CD8-positive, alpha-beta memory T cell (primary cell): ENCODE measurements at places on chromosomes 7 and 10.

DNA sequence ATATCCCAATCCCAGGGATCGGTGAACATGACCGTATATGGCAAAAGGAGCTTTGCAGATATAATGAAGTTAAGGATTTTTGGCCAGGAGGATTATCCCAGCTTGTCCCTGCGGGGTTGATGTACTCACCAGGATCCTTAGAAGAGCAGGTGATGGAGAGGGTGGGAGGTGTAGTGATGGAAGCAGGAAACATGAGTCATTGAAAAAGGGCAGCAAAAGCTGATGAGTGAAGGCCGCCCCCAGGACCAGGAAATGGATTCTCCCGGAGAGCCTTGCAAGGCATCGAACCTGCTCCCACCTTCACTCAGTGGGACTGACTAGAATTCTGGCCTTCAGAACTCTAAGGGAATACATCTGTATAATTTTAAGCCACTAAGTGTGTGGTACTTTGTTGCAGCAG, 5.2 kb upstream of the NUPR2 start:
- H3K36me3 ChIP-seq = no peaks in the 10 kb centered on the region
- no peaks in the 10 kb centered on the region for H3K4me1 ChIP-seq
- no peak for DNase-seq
- no peak overlapping the region for H3K27ac ChIP-seq
- H3K27me3 ChIP-seq = no peaks in the 10 kb centered on the region
- H3K4me3 ChIP-seq = no peak overlapping the region

DNA sequence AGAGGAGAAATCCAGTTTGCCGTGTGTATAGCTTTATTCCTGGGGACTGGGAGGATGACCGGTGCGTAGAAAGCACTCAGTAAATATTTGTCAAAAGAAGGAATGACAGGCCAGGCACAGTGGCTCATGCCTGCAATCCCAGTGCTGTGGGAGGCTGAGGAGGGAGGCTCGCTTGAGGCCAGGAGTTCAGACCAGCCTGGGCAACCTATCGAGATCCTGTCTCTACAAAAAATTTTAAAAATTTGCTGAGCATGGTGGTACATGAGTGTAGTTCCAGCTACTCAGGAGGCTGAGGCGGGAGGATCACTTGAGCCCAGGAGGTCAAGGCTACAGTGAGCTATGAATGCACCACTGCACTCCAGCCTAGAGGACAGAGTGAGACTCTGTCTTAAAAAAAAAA, 15.8 kb downstream of the EPHB4 start:
- H3K36me3 ChIP-seq = no peaks in the 10 kb centered on the region
- no peaks in the 10 kb centered on the region for H3K4me1 ChIP-seq
- DNase-seq = no peak
- no peaks in the 10 kb centered on the region for H3K27me3 ChIP-seq

- no peaks in the 10 kb centered on the region for H3K4me1 ChIP-seq
- DNase-seq = no peak
- H3K4me3 ChIP-seq = no peak overlapping the region
- H3K36me3 ChIP-seq = no peaks in the 10 kb centered on the region
Observed at GRCh38 chr10:127610816-127611215, 61.7 kb downstream of the NPS start.

DNA sequence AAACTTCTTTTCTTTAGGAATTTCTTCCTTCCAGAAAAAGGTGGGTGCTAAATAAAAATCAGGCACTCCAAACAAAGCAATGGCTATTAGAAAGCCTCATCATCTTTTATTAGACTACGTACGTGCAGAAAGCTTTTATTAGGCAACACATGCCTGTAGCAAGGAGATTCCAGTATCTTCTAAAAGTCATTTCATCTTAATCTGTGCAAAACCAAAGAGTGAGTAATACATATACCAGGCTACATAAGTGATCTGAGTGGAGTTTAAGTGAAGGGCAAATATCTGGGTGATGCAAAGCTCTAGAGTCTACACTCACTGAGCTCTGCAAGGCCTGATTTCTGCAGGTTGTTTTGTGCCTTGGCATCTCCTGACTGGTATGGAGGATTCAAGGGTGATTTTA, 231.7 kb downstream of the ELMO1 start:
- peaks cover 4% of the 10 kb centered on the region for H3K36me3 ChIP-seq
- no peak for DNase-seq
- no peak overlapping the region for H3K4me3 ChIP-seq
- no peak overlapping the region for H3K27ac ChIP-seq

DNA sequence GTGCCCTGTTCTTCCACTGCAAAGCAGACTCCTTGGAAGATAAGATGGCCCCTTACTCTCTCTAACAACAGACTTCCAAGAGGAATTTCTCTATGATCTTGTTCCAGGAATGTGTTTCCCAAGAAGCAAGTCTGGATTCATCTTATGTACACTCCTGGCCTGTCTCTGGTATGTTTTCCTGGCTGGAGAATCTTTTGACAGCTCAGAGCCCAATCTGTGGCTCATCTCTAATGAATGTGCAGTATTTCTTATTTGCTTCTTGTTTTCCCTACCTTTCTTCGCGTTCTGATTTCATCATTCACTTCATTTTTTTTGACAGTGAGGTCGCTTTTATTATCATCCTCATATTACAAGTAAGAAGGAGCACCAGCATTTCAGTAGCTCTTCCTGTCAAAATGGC, 53.0 kb upstream of the PITRM1 start:
- no peak overlapping the region for H3K27ac ChIP-seq
- H3K4me1 ChIP-seq = peaks cover 16% of the 10 kb centered on the region
- H3K36me3 ChIP-seq = no peaks in the 10 kb centered on the region
- DNase-seq = no peak

GRCh38 chr7:47088329-47089067, 493.4 kb downstream of the TNS3 start:
- H3K27me3 ChIP-seq = no peaks in the 10 kb centered on the region
- H3K27ac ChIP-seq = no peak overlapping the region
- no peak for DNase-seq

GRCh38 chr10:34181553-34182300, 633.4 kb downstream of the PARD3 start:
- no peak for DNase-seq
- no peak overlapping the region for H3K4me3 ChIP-seq
- H3K36me3 ChIP-seq = no peaks in the 10 kb centered on the region
- H3K27me3 ChIP-seq = no peaks in the 10 kb centered on the region

DNA sequence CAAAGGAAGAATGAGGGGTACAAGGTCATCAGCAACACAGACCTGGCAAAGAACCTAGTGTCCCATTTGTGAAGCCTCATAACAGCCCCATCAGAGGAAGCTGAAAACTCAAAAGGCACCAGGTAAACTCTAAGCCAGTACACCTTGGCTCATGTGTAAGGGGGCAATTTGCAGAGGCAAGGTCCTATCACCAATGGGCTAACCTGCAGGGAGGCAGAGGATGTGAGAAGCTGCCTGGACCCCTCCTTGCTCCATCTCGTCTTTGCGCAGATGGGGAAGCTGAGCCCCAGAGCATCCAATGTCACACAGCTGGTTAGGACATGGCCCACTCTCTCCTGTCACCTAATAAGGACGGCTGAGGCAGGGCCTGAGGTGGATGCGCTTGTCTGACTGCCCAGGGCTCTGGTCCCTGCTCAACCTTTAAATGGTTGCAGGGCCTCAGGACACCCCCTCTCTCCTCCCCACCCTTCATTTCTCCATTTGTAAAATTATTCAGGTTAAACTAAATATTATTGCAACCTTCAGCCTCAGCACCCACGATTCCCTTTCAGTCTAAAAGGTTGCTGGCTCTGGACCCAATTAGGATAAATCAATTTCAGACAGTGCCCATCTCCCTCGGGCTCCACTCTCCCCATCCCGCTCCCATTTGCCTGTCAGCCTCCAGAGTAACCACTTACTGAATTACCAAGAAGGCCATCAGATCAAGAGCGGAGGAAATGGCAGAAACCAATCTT, 135.3 kb downstream of the OAT start:
- no peaks in the 10 kb centered on the region for H3K36me3 ChIP-seq
- H3K27me3 ChIP-seq = no peaks in the 10 kb centered on the region
- H3K4me3 ChIP-seq = no peak overlapping the region
- H3K27ac ChIP-seq = no peak overlapping the region
- DNase-seq = no peak
- no peaks in the 10 kb centered on the region for H3K4me1 ChIP-seq

DNA sequence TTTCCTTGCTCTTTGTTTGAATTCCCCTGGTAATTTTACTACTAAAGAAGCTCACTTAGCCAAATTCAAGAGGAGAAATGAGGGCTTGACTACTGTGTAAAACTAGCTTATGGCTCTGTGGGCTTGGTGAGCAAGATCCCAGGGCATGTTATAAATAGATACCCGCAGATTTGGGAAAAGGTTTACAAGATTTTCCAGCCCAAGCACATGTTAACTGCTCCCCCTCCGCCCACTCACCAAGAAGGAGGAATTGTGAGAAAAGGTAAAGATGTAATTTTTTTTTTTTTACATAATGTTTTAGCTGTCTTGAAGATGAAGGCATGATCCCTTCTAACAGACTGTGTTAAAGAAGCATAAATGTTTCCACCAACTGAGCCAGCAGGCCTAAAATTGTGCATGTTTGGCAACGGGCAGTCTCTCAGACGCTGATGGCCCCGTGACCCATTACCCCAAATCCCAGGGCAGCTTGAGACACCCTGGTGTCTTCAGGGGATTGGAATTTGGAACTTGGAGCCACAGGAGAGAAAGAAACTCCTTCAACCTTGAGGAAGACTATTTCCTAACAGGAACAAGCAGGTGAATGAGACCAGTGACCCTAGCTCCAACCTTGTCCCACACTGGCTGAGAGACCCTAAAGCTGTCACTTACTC, 429.8 kb upstream of the CELF2 start:
- no peak for DNase-seq
- H3K4me3 ChIP-seq = no peak overlapping the region
- no peak overlapping the region for H3K27ac ChIP-seq
- no peaks in the 10 kb centered on the region for H3K36me3 ChIP-seq
- no peaks in the 10 kb centered on the region for H3K4me1 ChIP-seq

GRCh38 chr7:140213684-140214074, 36.9 kb upstream of the KDM7A start:
- no peak overlapping the region for H3K4me3 ChIP-seq
- H3K27me3 ChIP-seq = no peaks in the 10 kb centered on the region
- no peak overlapping the region for H3K27ac ChIP-seq
- peaks cover 26% of the 10 kb centered on the region for H3K4me1 ChIP-seq
- no peaks in the 10 kb centered on the region for H3K36me3 ChIP-seq

DNA sequence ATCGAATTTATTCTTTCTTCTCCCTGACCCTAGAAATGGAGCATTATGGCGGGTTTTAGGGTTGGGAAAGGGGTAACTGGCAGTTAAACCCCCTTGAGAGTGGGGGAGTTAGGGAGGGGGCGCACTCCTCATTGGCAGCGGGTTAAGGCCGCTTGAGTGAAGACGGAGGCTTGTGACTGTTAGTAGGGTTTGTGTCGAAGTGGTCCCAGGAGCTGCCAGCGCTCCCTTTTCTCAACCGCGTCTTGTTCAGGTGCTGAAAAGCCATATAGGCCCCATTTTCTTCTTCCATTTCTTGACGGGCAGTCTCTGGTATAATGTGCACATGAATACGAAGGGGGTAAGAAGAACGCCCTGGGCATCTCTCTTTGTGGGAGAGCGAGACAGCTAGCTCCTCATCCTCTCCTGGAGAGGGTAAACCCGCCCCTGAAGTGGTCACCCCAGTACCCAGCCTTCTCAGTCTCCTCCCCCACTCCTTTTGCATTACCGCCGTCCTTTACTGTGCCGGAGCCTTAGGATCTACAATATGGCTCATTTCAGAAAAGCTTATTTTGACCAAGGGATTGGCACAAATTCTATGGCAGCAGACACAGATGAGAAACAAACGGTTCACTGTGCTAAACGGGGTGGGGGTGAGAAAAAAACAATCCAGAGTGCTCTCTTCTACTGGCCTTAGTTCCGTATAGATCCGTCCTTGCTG, 836 bp downstream of the KMT2E start:
- H3K4me3 ChIP-seq = peak overlapping the region; percentile 91
- H3K4me1 ChIP-seq = peaks cover 23% of the 10 kb centered on the region
- H3K36me3 ChIP-seq = no peaks in the 10 kb centered on the region
- DNase-seq = peak; percentile 29
- H3K27me3 ChIP-seq = no peaks in the 10 kb centered on the region

- H3K4me3 ChIP-seq = no peak overlapping the region
- no peaks in the 10 kb centered on the region for H3K27me3 ChIP-seq
- no peak overlapping the region for H3K27ac ChIP-seq
- H3K36me3 ChIP-seq = no peaks in the 10 kb centered on the region
- no peaks in the 10 kb centered on the region for H3K4me1 ChIP-seq
Observed at GRCh38 chr7:55026867-55027490, 8.2 kb downstream of the EGFR start.

- no peaks in the 10 kb centered on the region for H3K27me3 ChIP-seq
- H3K4me1 ChIP-seq = no peaks in the 10 kb centered on the region
- no peak for DNase-seq
- H3K4me3 ChIP-seq = no peak overlapping the region
- no peak overlapping the region for H3K27ac ChIP-seq
Observed at GRCh38 chr10:72426986-72427385, 72.3 kb upstream of the DNAJB12 start.

DNA sequence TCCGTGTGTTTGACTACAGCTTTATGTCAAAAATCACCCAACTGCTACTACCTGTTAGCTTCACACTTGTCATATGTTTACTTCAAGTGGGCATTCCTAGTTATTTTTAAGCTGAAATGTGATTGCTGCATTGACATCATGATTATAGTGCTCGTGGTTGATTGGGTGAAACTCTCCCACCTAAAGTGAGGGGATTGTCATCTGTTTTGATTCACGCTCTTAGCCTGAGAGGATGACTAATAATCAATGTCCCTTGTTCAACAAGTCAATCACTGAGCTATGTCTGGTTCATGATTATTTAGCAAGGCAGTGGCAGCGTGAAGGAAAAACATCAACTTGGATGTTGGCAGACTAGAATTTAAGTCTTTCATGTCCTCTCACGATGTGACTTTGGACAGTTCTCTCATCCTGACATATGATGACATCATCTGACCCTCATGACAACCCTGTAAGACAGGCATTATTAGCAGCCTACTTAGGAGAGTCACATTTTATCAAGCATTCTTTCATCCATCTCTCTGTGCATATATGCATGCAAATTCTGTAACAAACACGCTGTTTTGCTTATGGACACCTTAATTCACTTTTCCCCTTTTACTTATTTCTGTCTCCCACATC, 352.6 kb upstream of the ZMIZ1 start:
- no peaks in the 10 kb centered on the region for H3K36me3 ChIP-seq
- no peaks in the 10 kb centered on the region for H3K4me1 ChIP-seq
- no peak overlapping the region for H3K27ac ChIP-seq
- no peaks in the 10 kb centered on the region for H3K27me3 ChIP-seq
- no peak overlapping the region for H3K4me3 ChIP-seq
- no peak for DNase-seq

- no peak overlapping the region for H3K4me3 ChIP-seq
- no peaks in the 10 kb centered on the region for H3K27me3 ChIP-seq
- H3K36me3 ChIP-seq = no peaks in the 10 kb centered on the region
- H3K27ac ChIP-seq = no peak overlapping the region
- H3K4me1 ChIP-seq = peaks cover 6% of the 10 kb centered on the region
Observed at GRCh38 chr7:26091933-26092332, 60.1 kb upstream of the NFE2L3 start.
